Lung microvascular endothelial cell (primary cell): ENCODE measurements at places on chromosomes 16 and 17. TPM values are rescaled to one million over a fixed set of nuclear protein-coding genes. Genes with fewer than 3 reads are reported as not detected.

Gene ADGRG1
- total RNA-seq: 1.4 and 17.4 TPM in 2 replicates

Gene TBC1D26
- not detected in 2 replicates for total RNA-seq

DNA sequence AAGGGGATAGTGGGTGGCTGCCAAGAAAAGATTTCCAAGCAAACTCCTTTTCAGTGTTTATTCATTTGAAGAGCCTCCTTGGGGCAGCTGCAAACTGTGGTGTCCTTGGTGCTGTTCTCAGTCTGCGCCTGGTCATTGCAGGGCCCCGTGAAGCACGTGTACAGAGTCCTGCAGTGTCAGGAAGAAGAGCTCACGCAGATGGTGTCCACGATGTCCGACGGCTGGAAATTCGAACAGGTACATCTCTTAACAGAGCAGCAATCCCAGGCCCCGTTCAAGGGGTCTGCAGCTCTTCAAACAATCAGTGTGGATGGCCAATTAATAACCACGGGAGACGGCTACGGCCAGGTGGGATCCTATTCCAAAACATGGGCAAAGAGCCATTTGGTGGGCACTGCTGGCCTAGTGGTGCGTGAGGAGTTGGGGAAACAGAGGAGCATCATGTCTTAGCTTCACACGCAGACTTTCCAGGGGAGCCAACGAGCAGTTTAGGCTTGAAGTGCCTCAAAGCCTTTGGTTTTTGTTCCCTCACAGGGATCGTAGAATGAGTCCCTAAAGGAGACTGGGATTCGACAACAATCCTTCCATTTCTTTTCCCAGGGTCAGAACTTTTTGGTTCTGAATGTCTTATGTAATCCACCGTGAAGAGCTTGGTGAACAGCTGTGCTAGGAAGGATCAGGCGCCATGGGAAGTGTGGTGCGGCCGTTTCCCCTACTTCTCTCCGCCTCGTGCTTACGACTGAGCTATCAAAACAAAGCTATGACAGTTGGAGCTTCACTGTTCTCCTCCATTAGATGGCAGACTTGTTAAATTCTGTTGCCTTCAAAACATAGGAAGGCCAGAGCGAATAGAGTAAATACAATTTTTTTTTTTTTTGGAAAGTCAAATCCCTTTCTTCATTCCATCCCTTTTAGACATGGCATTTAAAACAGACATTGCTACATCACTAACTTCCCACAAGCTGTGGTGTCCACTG, 12.6 kb downstream of the KCTD2 start:
- DNase-seq: peak; percentile 86

DNA sequence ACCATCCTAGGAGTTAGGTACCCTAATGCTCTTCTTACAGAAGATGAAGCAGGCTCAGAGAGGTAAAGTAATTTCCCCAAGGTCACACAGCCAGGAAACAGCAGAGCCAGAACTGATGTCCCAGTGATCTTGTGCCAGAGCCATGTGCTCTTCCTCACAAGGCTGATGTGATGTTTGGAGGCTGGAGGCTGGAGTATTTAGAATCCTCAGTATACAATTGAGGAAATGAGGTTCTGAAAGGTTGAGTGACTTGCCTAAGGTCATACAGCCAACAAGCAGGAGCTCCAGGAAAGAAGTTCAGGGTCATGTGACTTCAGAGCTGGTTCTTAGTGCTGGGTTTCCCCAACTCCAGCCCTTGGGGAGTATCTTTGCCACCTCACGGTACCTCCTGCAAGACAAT, 18.5 kb downstream of the ITPRIPL2 start:
- DNase-seq: no peak

DNA sequence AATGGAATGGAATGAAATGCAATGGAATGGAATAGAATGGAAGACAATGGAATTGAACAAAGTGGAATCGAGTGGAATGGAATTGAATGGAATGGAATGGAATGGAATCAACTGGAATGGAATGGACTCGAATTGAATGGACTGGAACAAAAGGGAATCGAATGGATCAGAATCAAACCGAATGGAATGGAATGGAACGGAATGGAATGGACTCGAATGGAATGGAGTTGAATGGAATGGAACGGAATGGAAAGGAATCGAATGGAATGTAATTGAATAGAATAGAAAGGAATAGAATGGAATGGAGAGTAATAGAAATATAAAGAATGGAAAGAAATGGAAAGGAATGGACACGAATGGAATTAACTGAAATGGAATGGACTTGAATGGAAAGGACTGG, 475.2 kb upstream of the WSB1 start:
- DNase-seq: peak; percentile 12

- DNase-seq: peak; percentile 93
These were observed 822 bp upstream of the ZSCAN10 start for GRCh38 chr16:3099732-3100499.
